G401 (cell line): ENCODE measurements at places on chromosomes 16 and 17. TPM values are rescaled to one million over a fixed set of nuclear protein-coding genes. Genes with fewer than 3 reads are reported as not detected.

- DNase-seq, result no peak
Observed at GRCh38 chr17:40158438-40159013, 18.2 kb downstream of the CASC3 start.

The CCL2 gene
- not detected in 2 replicates for total RNA-seq

DNA sequence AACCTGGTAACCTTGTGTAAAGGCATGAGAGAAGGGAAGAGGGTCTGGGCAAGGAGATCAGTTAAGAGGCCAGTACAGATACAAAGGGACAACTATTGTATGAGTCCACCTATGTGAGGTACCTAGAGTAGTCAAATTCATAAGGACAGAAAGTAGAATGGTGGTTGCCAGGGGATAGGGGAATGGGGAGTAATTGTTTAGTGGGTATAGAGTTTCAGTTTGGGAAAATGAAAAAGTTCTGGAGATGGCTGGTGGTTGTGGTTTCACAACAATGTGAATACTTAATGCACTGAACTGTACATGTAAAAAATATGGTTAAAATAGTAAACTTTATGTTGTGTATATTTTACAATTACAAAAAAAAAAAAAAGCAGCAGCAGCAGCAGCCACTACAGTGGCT lies 49.4 kb downstream of the SNTB2 start:
- no peak for DNase-seq

- DNase-seq, result no peak
Observed at GRCh38 chr17:78714534-78714933, 67.5 kb downstream of the CYTH1 start.

The CACNG5 gene
- not detected in 2 replicates for total RNA-seq

DNA sequence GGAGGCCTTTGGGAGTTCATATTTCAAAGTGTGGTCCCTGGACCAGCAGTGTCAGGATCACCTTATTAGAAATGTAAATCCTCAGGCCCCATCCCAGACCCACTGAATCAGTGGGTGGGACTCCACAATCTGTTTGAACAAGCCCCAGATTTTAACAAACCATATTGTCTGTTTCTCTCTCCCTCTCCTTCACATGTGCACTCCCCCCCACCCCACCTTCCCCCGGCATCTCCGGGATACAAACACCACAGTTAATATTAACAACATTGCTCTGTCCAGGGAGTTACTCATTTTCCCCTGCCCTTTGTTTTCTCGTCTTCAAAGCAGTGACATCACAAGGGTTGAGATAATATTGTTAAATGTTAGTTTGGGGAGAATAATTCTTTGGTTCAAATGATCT lies 127.3 kb downstream of the KATNIP start:
- DNase-seq, result no peak

DNA sequence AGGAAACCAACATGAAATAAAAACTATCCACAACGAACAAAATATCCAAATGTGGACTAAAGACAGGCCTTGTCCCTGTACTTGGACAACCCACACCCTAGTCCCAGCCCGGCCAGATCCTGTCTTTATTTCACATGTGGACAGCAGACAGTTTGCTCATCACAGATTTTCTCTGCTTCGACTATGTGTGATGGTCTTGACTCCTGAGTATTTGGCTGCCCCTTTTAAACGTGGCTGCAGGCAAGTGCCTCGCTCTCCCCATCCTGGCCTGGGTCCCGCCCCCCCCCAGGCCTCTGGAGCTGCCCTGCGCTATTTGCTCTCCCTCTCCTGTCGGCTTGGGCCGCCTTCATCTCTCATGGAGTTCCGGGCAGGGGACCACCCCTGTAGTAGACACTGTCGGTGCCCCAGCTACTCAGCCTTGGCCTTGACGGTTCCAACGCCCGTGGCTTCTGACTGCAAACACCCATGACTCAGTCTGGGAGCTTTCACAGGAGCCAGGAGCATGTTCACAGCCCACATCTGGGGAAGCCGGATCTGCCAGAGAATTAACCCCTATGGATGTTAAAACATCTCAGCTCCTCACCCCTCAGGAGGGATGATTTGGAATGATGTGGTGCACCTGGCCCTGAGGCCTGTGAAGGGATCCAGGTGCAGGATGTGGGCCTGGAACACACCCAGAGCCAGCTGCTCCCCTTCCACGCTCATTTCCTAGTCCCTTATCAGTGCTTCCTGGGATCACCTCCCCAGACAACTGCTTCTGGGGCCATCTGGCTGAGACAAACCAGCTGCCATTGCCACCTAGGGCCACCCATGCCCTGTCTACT lies 229.7 kb upstream of the RPL38 start:
- no peak for DNase-seq

The RGS11 gene
- 0.37 TPM in 1 of 2 replicates, not detected in the other for total RNA-seq

- DNase-seq, result no peak
Observed at GRCh38 chr17:39125143-39125875, 26.1 kb downstream of the PLXDC1 start.
